Cortex of kidney (tissue), 1 donor: ENCODE measurements at places on chromosomes 6 and 20.

DNA sequence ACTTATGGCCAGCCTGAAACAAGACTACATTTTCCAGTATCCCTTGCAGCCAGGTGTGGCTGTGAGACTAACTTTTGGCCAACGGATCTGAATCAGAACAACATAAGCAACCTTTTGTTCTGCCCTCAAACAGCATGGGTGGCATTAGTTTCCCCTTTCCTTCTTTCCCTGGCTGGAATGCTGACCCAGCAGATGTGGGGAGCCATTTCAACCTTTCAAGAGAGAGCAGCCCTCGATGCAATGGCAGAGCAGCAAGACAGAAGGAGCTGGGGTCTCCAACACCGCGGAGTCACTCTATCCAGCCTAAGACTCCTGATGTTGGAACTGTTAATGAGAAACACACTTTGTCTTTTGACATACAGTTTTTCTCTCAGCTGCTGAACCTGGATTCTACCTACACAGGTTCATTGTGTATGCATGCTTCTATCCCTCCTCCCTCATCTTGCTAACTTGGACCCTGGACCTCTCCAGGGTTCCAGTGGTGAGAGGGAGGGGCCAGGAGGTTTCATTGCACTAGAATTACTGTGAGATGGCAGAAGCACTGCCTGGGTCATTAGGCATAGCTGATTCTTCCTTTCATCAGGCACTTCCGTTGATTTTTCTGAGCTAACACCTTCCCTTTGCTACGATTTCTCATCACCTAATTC lies 28.8 kb upstream of the DDR1 start:
- no peak for DNase-seq

DNA sequence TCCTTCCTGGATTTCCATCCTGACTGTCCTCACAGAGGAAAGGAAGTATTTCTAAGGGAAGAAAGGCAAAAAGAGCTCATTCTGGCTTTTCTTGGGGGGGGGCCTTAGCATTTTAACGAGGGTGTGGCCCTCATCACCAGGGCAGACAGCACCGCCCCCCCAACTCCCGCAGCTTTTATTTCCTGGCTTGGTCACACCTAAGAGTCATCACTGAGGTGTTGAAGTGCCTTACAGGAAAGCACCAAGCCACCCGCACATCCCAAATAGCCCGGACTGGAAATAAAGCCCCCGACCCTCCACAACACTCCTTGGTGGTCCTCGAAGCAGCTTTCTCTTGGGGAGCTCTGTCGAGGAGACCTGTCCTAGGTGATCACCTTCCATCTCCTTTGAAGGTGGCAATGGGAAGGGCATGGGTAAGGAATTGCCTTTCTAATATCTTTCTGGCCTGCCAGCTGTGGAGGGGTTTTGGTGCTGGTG lies 1.3 kb downstream of the PTK7 start:
- DNase-seq, result no peak

- no peak for DNase-seq
These were observed 402.5 kb downstream of the CD83 start for GRCh38 chr6:14520029-14520428.

DNA sequence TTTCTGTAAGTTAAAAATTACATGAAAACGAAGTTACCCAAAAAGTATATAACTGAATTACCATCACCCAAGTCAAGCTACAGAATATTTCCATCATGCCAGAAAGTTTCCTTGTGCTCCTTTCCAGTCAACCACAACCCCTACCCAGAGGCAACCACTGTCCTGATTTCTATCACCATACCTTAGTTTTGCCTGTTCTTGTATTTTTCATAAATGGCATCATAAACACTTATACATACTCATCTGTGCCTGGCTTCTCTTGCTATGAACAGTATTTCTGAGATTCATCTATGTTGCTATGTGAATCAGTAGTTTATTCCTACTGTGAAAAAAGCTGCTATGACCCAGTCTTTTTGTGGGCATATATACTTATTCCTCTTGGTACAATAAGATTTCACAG lies 7.4 kb downstream of the FKBP5 start:
- no peak for DNase-seq

DNA sequence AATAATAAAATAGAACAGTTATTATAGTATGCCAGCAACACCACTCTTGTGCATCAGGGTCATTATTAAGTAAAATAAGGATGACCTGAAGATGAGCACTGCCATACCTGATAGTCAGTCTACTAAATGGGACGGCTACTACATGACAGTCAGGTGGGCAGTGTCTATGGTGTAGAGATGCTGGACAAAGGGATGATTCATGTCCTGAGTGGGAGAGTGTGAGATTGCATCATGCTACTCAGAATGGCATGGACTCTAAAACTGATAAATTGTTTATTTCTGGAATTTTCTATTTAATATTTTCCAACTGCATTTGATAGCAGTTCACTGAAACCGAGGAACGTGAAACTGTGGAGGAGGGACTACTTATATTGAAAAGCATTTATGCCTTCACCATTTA lies 38.8 kb downstream of the SNX9 start:
- no peak for DNase-seq

- DNase-seq, result no peak
These were observed 256.2 kb downstream of the EPHA7 start for GRCh38 chr6:93163146-93163545.

GRCh38 chr6:31763619-31763940 lies 1.1 kb downstream of the SAPCD1 start:
- no peak for DNase-seq

- DNase-seq, result no peak
These were observed 46.4 kb upstream of the ADTRP start for GRCh38 chr6:11824986-11825385.

DNA sequence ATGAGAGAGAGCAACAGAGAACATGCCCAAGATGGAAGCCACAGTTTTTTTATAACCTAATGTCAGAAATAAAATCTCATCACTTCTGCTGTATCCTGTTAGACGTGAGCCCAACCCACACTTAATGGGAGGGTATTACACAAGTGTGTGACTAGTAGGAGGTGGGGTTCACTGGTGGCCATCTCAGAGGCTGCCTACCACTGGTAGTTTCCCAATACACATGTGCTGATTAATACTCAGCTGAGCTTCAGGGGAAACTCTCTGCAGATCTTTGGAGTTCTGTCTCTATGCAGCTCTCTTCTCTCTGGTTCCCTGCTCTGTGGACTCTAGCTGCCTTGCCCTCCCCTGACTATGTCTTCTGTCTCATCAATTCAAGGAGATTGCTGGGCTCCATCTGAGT lies 35.7 kb downstream of the CNBD2 start:
- DNase-seq, result no peak

GRCh38 chr20:20070871-20071726 lies 18.8 kb downstream of the CFAP61 start:
- no peak for DNase-seq

GRCh38 chr6:45710304-45710821 lies 305.3 kb downstream of the CLIC5 start:
- no peak for DNase-seq

DNA sequence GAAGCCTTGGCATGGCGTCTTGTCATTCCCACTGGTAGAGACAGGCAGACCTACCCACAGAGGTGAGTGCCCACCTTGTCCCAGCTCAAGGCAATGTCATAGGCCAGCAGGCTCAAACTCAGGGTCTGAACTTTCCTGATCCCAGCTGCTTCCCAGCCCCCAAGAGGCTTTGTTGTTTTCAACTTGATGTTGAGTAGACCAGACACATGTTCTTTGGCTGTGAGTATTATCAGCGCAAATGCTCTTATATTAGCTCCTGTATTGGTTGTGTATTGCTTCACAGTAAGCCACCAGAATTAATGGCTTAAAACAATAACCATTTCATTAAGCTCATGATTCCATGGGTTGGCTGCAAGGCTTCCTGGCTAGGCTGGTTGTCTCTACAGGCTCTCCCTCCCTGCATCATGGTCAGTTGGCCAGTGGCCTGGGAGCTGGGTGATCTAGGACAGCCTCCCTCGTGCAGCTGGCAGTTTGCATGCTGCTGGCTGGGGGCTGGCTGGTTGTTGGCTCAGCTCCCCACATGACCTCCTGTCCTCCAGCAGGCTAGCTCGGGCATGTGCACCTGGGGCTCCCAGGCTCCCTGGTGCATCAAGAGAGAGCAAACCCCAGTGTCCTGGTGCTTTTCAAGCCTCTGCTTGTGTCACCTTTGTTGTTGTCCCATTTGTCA lies 21.6 kb downstream of the TOX2 start:
- no peak for DNase-seq

DNA sequence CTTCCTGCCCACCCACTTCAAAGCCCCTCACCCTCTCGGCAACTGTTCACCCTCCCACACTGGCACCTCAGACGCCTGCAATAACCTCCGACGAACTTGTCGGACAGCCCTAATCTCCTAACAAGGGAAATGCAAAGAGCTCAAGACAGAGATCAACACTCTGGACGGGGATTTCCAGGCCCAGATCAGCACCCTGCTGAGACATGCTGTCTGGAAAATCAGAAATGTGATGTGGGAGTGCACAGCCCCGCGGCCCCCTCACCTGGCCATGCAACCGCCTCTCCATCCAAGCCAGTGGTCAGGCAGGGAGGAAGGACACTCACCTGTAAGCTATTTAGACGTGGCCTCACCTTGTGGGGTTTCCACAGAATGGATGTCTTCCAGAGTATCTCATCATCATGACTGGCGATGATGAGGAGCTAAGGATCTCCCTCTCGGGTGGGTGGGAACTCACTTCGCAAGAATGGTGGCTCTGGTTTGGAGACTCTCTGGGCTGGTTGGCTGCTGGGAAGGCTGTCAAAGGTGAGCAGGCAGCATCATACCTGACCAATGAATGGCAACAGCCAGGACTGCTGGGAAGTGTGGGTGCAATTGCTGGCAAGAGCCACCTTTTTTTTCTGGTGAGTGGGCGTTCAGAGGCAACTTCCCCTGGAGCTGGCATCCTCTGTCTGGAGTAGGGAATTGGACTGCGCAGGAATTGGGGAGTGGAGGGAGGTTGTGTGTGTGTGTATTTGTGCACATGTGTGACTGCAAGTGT lies 28.1 kb upstream of the ADTRP start:
- no peak for DNase-seq

DNA sequence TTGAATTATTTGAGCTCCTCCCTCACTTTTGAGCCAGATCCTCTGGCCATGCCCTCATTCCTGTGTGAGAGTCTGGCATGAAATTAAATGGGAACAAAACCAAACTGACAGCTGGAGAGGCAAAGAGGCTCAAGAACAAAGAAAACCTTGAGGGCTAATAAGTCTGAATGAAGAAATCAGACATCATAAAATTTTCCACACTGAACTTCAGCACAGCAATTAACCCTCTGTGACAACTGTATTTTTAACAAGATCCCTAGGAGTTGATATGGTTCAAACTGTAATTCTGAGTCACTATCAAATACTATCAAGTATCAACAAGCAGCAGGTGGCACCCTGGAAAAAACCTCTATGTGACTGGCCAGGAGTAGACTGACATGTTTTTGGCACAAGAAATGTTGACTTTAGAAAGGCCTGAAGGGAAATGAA lies 109.4 kb upstream of the EMILIN3 start:
- DNase-seq, result no peak

- no peak for DNase-seq
These were observed 275.3 kb downstream of the ALDH8A1 start for GRCh38 chr6:134674562-134674961.

DNA sequence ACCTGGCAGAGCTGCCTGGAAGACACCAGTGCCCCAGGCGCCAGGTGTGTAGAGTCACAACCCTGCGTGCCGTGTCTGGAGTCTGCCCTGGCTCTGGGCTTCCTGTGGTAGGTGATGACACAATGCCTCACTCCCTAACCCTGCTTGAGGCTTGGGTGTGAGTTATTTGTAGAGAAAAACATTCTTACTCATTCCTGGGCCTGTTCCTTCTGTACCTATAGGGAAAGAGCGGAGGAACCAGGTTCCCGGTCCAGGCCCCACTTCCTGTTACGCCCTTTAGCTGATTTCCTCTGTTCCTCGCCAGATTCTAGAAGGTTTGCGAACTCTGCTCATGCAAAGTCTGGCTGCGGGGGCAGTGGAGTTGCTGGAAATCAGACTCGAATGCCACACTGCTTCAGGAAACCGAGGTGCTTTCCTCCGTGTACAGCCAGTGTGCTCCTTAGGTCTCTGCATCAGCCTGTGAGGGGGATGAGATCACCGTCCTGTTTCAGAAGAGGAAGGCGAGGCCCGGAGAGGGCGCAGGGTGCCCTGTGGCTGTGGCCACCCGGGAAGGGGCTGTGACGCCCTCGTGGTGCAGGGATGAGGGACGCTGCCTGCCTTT lies 67.1 kb upstream of the DUSP22 start:
- no peak for DNase-seq

- peak; percentile 11 for DNase-seq
These were observed at the start of gene SLC35F1 for GRCh38 chr6:117906958-117907600. Gene SLC35F1, plus strand, starts transcription at chr6:117907264.

GRCh38 chr6:4371207-4371921 lies 236.0 kb upstream of the ECI2 start:
- DNase-seq, result no peak

DNA sequence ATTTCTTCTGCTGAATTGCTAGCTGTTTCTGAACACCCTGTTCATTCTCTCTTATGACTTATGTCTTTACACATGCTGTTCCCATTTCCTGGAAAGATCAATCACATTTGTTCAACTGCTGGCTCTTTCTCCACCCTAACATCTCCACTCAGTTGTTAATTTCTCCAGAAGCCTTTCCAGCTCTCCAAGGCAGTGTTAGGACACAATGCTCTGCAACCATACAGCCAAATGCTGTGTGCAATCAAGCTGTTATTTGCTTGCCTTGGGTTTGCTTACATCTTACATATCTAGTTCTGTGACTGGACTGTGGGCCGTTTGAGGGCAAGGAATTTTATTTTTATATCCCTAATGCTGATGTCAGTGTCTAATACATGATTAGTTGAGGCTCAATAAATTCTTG lies 24.2 kb upstream of the CITED2 start:
- no peak for DNase-seq

DNA sequence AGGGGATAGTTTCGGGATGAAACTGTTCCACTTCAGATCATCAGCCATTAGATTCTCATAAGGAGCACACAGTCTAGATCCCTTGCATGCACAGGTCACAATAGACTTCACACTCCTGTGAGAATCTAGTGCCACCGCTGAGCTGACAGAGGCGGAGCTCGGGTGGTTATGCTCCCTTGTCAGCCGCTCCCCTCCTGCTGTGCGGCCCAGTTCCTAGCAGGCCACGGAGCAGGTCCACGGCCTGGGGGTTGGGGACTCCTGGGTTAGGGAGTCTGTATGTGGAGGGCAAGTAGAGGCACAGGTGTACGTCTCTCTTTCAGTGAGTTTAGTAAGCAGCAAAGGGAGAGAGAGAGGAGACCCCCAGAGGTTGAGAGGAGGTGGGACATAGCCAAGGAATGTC lies 30.5 kb upstream of the MDFI start:
- no peak for DNase-seq

DNA sequence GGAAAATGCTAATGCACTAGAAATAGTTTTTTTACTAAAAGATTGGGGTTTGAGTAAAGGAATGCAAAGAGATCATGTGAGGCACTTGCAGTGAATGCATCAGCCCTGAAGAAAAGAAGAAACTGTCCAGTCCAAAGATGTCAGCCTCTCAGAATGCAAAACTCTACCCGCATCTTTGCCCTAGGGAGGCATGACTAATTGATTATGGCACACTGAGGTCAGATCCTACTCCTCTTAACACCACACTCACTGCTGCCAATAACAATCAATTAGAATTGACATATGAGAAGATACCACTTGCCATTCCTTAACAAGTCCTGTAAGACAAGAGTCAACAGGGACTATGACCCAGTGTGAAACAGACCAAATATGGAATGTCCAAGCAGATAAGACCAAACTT lies 262.3 kb upstream of the PLN start:
- DNase-seq, result no peak
